ENCODE measurements at places on chromosomes 5 and 9. TPM values are rescaled to one million over a fixed set of nuclear protein-coding genes. Genes with fewer than 3 reads are reported as not detected.

DNA sequence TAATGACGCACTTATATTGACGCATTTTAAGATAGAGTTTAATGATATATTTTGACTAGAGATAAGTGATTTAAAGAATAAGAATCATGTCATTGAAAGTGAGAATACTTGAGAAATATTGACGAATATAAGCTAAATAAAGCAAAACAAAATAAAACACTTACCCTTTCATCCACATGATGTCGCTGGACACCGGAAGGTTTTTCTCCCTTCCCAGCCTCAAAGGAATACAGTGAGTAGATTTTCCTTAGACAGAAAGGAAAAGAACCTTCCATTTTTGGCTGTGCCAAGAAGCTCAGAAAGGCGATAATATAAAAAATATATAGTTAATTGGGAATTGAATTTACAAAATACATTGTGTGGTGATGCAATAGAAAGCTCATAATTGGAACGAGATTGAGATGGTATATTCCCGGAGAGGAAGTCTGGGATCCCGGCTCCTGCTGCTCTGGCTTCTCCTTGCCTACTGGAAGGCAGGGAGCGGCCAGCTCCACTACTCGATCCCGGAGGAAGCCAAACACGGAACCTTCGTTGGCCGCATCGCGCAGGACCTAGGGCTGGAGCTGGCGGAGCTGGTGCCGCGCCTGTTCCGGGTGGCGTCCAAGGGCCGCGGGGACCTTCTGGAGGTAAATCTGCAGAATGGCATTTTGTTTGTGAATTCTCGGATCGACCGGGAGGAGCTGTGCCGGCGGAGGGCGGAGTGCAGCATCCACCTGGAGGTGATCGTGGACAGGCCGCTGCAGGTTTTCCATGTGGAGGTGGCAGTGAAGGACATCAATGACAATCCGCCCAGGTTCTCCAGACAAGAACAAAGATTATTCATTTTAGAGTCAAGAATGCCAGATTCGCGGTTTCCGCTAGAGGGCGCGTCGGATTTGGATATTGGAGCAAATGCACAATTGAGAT lies at the start of gene PCDHA5:
TSS of gene PCDHA5 (plus strand) at position 239 of the 906 bp plus-strand sequence.
- DNase-seq = no peak
- H3K4me3 ChIP-seq = no peak within 1 kb of the TSS

GRCh38 chr9:27189426-27189825 lies 80.4 kb downstream of the TEK start:
- no peaks in the 10 kb centered on the region for H3K27me3 ChIP-seq
- H3K36me3 ChIP-seq = no peaks in the 10 kb centered on the region
- H3K4me3 ChIP-seq = no peak overlapping the region

DNA sequence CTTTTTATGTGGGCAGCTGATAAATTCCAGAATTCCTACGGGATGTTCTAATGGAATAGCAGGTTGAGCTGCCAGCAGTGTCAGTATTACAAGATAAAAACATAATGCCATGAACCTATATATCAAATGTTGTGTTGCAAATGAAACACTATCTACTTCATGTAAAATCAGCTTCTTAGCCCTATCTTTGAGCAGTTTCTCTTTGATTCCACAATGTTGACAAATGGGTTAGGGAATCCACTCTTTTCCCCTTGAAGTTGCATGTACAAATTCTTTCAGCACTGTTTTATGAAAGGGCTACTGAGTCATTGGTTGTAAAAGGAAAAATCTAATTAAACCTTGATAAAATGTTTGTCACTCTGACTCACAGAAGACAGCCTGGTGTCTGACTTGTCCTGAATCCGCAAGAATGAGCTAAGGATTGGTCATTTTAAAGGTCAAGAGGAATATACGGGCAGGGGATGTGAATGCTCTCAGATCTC lies 950.6 kb upstream of the NUDT12 start:
- H3K27ac ChIP-seq = no peak overlapping the region
- no peak overlapping the region for H3K4me3 ChIP-seq
- no peaks in the 10 kb centered on the region for H3K36me3 ChIP-seq
- no peaks in the 10 kb centered on the region for H3K4me1 ChIP-seq
- H3K27me3 ChIP-seq = no peaks in the 10 kb centered on the region

DNA sequence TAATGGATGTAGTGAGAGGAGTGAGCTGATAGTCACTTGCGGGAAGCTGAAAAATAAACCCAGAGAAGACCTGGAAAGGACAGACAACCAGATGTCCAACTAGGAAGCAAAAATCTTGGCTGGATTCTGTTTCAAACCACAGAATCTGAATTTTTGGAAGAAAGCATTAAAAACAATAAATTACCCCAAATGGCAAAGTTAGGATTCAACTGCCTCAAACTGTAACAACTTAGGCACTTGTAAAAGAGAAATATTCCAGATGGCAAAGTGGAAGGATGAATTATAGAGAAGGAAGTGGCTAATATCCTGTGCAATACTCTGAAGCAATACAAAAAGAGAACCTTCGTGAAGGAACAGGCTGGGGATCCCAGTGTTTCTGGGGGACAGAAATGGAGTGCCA lies 46.8 kb upstream of the SLIT3 start:
- H3K4me1 ChIP-seq = peaks cover 9% of the 10 kb centered on the region
- peaks cover 53% of the 10 kb centered on the region for H3K27me3 ChIP-seq
- H3K4me3 ChIP-seq = no peak overlapping the region
- no peak overlapping the region for H3K27ac ChIP-seq
- H3K36me3 ChIP-seq = no peaks in the 10 kb centered on the region
- DNase-seq = no peak

NEUROG1 gene
- total RNA-seq = not detected

Measured in cardiac muscle cell (in vitro differentiated cells and primary cell).